Stimulated activated CD4-positive, alpha-beta T cell treated with anti-CD3 and anti-CD28 coated beads, TNF-alpha, amount 100 ng/mL, for 24 hours (primary cell): ENCODE measurements at places on chromosomes 5 and 9.

DNA sequence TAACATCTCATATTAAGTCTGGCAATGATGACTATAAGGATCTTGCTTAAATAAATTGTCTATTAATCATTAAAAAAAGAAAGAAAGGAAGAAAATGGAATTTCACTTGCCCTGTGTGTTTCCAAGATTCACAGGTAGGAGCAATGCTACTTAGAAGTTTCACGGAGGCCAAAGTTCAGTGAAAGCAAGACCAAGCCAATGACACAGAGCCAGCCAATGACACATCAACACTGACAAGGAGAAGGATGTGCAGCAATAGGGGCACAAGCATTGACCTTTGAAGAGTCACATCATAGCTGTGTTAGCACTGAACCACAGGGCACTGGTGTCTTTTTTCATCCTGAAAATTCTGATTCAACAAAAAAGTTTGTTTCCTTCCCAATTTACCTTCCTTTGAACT is 364.3 kb downstream of the PDE4D start:
- no peak for DNase-seq

- DNase-seq, result no peak
Observed at GRCh38 chr5:127988146-127988760, 95.3 kb upstream of the SLC12A2 start.

GRCh38 chr5:98844865-98845264 is 71.4 kb downstream of the RGMB start:
- no peak for DNase-seq

GRCh38 chr9:136229096-136230065 is 16.2 kb downstream of the QSOX2 start:
- DNase-seq, result no peak

DNA sequence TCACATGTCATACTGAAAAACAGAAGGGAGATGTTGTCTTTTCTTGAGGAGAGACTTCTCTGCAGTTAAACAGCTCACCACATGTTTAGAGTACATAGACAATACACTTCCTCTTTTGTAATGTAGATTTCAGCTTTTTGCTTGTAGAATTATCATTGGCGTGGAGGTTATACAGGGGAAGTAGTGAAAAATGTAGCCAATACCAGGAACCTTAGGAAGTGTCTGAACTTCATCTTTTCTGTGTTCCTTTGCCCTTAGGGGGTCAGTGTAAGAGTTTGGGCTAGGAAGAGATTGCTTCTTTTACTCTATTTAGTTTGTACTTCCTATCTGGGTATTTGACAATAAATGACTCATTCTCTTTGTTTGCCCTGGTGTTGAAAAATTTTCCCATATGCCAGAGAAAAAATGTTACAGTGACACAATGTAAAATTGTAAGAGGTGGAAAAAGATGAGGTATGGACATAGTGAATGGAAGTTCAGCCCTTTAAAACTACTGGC is 21.0 kb upstream of the CDKN2B start:
- no peak for DNase-seq

GRCh38 chr9:34206561-34206960 is 27.7 kb downstream of the UBAP1 start:
- DNase-seq, result no peak

DNA sequence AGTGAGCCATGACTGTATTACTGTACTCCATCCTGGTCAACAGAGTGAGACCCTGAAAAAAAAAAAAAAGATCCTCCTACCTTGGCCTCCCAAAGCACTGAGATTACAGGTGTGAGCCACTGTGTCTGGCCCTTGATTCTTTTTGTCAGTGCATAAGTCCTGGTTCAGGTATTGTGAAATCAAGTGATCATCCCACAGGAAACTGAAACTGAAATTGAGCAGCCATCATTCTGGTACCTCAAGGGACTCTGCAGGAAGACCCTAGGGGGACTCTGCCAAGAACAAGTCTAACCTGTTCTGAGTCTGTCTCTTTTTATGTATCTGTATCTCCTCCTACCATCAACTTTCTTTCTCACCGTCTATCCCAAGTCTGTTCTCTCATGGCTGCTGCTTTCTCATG is 1.9 kb upstream of the DCAF10 start:
- no peak for DNase-seq

GRCh38 chr5:123289210-123289609 is 134.0 kb downstream of the CEP120 start:
- DNase-seq, result no peak
